Mesothelial cell of epicardium (in vitro differentiated cells): ENCODE measurements at places on chromosomes 4 and X. TPM values are rescaled to one million over a fixed set of nuclear protein-coding genes. Genes with fewer than 3 reads are reported as not detected.

The BLTP1 gene
- 66.7 to 75.7 TPM (median 68.2 TPM) in 3 replicates for total RNA-seq

The KIT gene
- total RNA-seq: 7.4 to 10.6 TPM (median 8.0 TPM) in 3 replicates

The GC gene
- not detected in 3 replicates for total RNA-seq

The ENPEP gene
- 11.9 to 15.3 TPM (median 13.4 TPM) in 3 replicates for total RNA-seq

The SLC39A8 gene
- 7.9 to 9.5 TPM (median 9.3 TPM) in 3 replicates for total RNA-seq

The TKTL1 gene
- total RNA-seq: 0.20 to 0.59 TPM (median 0.38 TPM) in 3 replicates

The PRKG2 gene
- 0.83 to 1.6 TPM (median 0.90 TPM) in 3 replicates for total RNA-seq

The ZNF718 gene
- total RNA-seq: 10.1 to 11.1 TPM (median 10.8 TPM) in 3 replicates

The ADRA2C gene
- 1.8 to 2.1 TPM (median 1.9 TPM) in 3 replicates for total RNA-seq

The CENPVL3 gene
- 3.9 to 5.5 TPM (median 5.0 TPM) in 3 replicates for total RNA-seq

The GYPA gene
- not detected in 3 replicates for total RNA-seq

The FMR1NB gene
- not detected in 3 replicates for total RNA-seq

The FGFBP2 gene
- total RNA-seq: not detected in 3 replicates

The LGI2 gene
- 4.0 to 4.5 TPM (median 4.1 TPM) in 3 replicates for total RNA-seq

The TGIF2LX gene
- total RNA-seq: not detected in 3 replicates

The GRID2 gene
- total RNA-seq: 3.1 to 3.6 TPM (median 3.2 TPM) in 3 replicates

The POLN gene
- 3.7 to 5.8 TPM (median 4.5 TPM) in 3 replicates for total RNA-seq

The NUDT10 gene
- 5.7 to 5.9 TPM (median 5.8 TPM) in 3 replicates for total RNA-seq

The YY2 gene
- 3.6 to 4.1 TPM (median 3.7 TPM) in 3 replicates for total RNA-seq

The CD38 gene
- 0.20 to 0.22 TPM in 2 of 3 replicates, not detected in the other for total RNA-seq

The S100P gene
- total RNA-seq: 1.1 to 4.6 TPM (median 3.4 TPM) in 3 replicates

The ASMT gene
- 0.45 to 0.54 TPM (median 0.51 TPM) in 3 replicates for total RNA-seq

The ARX gene
- total RNA-seq: not detected in 3 replicates

The FOXP3 gene
- 0.27 to 0.34 TPM (median 0.32 TPM) in 3 replicates for total RNA-seq

The TET2 gene
- 42.1 to 43.3 TPM (median 42.5 TPM) in 3 replicates for total RNA-seq

The F9 gene
- not detected in 3 replicates for total RNA-seq

The NXF3 gene
- total RNA-seq: not detected in 3 replicates

The MSANTD1 gene
- 2.5 to 3.1 TPM (median 2.6 TPM) in 3 replicates for total RNA-seq

The RNF150 gene
- total RNA-seq: 38.5 to 40.7 TPM (median 40.1 TPM) in 3 replicates

The PLAC8 gene
- 0.50 to 1.6 TPM (median 1.2 TPM) in 3 replicates for total RNA-seq
